ENCODE measurements at places on chromosomes 1 and 21.

- DNase-seq = no peak
Observed at GRCh38 chr1:9872430-9873165, 37.5 kb downstream of the CTNNBIP1 start.

GRCh38 chr1:207328004-207328403, 6.5 kb downstream of the CD55 start:
- no peak for DNase-seq

DNA sequence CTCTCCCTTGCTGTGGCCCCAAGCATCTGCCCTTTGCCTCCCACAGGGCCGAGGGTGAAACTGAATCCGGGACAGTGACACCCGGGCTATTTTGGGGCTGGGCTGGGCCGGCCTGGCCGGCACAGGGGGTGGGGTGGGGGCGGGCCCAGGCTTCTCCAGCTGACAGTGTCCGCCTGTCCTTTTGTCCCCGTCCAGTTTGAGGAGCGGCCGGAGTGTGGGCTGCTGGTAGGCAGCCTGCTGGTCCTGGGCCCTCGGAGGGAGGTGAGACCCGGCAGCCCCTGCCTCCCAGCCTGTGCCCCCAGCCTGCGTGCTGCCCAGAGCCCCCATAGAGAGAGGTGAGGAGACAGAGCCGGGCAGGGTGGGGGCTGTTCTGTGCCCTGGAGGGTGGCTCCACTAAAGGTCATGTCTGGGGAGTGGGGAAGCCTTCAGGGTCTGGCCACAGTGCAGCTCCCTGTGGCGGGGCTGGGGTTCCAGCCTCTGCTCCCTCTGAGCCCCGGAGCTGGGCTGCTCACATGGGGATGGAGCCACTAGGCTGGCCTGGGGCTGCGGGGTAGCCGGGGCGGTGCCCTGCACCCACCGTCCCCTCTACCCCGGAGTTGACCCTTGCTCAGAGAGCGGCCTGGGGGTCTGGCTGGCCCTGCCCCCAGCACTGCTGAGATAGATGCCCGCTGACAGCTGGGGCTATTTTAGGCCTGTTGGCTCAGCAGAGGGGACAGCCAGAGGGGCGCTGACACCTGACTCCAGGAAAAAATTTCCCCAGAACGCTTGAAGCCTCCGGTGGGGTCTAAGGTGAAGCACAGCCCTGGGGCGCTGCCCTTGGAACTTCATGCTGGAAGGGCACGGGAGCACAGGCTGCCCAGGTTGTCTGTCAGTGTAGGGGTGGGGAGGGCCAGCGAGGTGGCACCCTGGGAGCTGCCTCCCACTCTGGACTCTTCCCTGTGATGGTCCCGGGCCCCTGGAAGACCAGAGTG, at the start of gene OBSCN:
TSS of gene OBSCN (plus strand) at position 194 of the 971 bp plus-strand sequence. CDS start 3,740 bp downstream, outside the sequence.
- DNase-seq = no peak

DNA sequence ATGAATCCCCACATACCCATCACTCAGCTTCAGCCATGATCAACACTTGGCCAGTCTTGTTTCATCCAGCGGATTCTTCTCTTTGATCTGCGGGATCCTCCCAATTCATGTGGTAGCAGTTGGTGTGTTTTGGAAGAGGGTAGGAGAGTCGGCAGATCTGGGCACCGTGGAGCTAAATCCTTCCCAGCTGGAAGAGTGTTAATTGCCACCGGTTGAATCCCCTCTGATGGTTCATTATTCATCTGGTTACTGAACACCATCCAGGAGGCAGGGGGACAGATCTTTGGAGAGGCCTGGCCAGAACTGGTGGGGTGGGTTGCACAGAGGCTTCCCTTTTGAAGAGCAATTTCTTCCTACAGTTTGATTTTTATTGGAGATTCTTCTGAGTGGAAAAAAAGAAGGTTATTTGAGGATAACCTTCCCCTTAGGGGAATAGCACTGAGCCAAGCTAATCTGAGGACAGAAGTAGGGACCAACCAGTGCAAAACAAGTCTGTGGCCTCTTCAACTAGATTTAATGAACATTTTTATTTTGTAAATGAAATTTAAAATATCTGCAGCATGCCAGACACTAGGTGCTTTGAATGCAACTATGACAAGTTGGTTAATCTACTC, 8.1 kb downstream of the NFASC start:
- no peak for DNase-seq

DNA sequence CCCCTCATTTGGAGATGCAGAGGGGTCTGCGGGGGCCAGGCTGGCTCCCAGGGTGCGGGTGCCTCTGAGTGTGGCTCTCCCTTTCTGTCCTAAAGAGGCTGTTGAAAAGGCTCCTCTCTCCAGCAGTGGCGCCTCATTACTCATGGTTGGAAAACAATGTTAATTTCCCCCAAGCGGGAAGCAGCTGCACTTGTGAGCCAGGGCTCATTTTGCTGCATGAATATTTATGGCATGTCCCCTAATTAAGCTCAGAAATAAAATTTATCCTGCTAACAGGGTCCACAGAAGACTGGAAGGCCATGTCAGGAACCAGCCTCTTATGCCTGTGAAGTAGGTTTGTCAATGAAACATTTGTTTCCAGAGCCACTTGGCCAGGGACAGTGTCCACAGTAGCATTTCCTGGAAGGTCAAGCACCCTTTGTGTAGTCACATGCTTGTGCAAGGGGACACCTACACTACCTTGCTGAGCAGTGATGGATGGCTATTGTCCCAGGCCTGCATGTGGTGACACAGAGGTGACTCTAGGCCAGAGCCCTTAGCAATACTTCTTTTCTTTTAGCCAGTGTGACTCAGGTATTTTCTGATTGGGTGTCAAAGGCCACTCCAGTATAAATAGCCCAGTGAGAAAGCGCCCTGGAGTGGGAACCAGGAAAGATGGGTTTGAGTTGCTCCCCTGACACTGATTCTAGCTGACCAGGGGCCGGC, 259.0 kb downstream of the FOXD2 start:
- DNase-seq = no peak

- no peak for DNase-seq
Observed at GRCh38 chr1:55382806-55383305, 167.7 kb upstream of the USP24 start.

GRCh38 chr1:164821648-164822047, 262.7 kb downstream of the PBX1 start:
- DNase-seq = no peak

DNA sequence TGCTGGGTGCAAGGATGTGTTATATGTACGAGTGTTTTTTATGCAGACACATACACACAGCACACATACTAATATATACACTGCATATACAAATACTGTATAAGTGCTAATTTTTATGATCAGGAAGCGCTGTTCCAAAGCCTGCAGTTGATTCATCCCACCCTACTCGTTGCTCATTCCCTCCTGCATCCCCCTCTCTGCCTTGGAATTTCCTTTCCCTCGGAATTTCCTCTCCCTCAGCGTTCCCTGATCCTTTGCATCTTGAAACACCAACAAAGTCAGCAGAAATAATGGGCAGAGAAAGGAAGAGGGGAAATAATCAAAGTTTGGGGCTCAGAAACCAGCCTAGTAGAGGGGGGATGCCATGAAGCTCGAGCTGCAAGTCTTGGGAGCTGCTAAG, 98.9 kb downstream of the CSMD2 start:
- DNase-seq = no peak

- peak; percentile 97 for DNase-seq
Observed at GRCh38 chr1:36223996-36224536, at the start of gene THRAP3. Gene THRAP3 (plus strand): TSS chr1:36224443. CDS start chr1:36282564, 58,121 bp downstream.

DNA sequence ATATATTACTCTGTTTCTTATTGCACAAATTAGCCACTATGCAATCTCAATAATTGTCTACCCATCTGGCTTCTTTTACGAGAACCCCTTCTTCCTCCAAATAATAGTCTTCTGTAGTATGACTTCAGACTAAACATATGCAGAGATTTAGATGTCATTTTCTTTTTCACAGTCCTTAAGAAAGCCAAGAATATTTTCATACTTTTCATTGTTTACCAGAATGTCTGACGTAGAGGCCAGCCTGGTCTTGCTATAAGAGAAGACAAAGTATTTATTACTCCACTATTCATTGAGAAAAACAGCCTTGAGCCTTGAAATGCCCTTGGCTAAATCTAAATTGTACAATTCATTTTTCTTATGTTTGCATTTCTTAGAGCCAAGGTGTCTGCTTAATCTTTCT, 714.9 kb upstream of the CXADR start:
- DNase-seq = no peak

- no peak for DNase-seq
Observed at GRCh38 chr1:81414488-81415015, 386.2 kb upstream of the ADGRL2 start.

DNA sequence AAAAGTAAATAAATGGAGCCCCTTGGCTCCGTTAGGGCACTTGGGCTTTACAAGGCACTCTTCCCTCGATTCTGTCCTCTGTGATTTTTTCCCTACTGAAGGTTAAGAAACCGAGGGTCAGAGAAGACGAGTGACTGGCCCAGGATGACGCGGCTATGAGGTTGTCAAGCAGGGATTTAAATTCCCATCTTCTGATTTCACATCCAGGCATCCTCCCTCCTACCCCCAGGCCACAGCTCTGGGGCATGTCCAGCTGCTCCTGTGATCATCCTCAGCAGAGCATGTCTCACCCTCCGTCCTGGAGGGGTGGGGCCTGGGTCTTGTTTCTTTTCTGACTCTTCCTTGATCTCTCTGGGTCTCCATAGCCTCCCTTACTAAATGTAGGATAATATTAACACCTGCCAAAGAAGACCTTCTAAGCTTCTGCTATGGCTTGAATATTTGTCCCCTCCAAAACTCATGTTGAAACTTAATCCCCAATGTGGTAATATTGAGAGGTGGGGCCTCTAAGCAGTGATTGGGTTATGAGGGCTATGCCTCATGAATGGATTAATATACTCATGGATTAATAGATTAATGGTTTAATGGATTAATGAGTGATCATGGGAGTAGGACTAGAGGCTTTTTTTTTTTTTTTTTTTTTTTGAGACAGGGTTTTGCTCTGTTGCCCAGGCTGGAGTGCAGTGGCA, 4.6 kb downstream of the CRYBG2 start:
- DNase-seq = no peak

- DNase-seq = no peak
Observed at GRCh38 chr1:112502826-112503225, 5.9 kb upstream of the WNT2B start.

DNA sequence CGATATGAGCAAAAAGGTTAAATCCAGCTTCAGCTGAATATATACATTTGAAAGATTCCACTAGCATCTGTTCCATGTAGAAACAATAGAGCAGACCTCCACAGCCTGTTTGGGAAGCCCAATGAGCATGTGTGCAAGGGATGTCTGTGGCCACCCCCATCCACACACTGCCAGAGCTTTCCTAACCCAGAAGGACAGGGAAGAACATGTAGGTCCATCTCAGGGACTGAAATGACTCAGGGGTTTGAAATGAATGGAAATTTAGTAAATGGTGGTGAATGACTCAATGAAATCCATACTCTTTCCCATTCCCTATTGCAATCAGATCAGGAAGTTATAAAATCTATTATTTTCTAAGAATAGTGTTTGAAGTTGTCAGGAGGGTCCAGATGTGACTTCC, 397.2 kb downstream of the DUSP10 start:
- DNase-seq = no peak

DNA sequence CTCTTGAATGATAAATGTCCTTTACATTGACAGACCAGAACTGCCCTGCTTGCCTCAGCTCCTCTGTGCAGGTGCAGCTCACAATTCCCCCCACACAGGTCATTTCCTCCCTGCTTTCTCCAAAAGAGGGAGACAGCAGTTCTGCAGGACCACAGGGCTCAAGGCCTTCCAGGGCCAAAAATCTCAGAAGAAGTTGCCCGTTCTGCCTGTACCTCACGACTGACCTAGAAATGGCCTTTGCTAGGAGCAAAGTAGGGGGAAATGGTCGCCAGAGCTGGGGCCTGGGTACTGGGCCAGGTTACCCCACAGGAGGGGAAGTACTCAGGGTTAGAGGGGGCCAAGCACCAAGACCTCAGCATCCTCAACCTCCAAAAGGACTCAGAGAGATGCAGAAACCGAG, 11.1 kb downstream of the RNU1-2 start:
- no peak for DNase-seq

All from esophagus squamous epithelium (tissue), 5 donors.